ENCODE measurements at places on chromosomes 1 and 21.

GRCh38 chr1:160823296-160823695 lies 27.3 kb downstream of the LY9 start:
- DNase-seq, result no peak

- DNase-seq, result no peak
These were observed 143.5 kb downstream of the SLC30A10 start for GRCh38 chr1:219784660-219785381.

DNA sequence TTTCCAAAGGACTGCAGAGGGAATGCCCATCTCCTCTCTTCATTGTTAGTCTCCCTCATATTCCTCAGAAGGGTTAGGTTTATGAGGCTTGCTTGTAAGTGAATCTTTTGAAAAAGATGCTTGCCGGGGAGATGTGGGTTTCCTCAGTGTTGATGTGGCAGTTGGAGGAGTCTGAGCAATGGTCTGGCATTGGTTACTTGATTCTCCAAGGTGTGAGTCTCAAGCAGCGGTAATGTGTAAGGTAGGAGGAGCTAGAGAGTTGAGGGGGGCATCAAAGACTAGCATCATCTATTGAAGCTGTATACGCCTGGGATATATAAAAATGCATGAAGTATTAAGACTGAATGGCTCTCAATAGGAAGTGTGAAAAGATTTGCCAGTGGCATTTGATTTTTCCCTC lies 21.5 kb downstream of the KHDRBS1 start:
- DNase-seq, result no peak

DNA sequence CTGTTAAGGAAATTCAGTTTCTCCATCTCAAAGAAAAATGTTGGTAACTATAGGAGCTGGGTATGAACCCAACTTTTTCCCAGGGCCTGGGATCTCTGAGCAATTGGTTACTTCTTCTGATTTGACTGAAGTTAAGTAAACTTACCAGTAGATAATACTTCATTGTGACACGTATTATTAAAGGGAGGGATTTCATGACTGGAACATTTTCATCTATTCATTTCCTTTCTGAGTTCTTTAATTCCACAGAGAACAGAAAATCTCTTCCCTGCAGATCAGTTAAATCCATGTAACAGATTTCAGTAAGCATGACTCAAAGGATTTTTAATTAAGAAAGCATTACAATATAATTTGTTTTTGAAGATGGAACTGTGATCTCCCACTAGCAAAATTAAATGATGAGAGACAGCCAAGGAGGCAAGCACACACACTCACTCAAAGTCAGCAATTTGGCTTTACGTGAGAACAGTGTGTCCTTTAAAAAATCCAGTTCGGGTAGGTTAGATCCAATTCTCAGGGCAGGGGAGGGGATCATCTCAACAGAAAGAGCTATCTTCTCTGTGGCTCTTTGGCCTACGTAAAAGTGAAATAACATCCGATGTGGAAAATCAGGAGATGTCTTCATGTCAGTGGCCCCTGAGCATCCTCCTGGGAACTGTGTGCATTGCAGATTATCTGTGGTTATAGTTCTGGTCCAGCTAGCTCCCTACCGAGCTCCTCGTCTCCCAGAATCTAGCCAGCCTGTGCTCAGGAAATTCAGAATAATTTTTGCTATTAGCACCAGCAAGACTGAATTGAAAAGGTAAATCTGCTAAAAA lies 10.8 kb upstream of the MYOC start:
- DNase-seq, result no peak

GRCh38 chr1:70143048-70143659 lies 62.2 kb downstream of the LRRC40 start:
- DNase-seq, result no peak

GRCh38 chr21:43956670-43957035 lies 55.5 kb upstream of the TRAPPC10 start:
- no peak for DNase-seq

GRCh38 chr1:115419571-115419970 lies 81.5 kb upstream of the NGF start:
- no peak for DNase-seq

DNA sequence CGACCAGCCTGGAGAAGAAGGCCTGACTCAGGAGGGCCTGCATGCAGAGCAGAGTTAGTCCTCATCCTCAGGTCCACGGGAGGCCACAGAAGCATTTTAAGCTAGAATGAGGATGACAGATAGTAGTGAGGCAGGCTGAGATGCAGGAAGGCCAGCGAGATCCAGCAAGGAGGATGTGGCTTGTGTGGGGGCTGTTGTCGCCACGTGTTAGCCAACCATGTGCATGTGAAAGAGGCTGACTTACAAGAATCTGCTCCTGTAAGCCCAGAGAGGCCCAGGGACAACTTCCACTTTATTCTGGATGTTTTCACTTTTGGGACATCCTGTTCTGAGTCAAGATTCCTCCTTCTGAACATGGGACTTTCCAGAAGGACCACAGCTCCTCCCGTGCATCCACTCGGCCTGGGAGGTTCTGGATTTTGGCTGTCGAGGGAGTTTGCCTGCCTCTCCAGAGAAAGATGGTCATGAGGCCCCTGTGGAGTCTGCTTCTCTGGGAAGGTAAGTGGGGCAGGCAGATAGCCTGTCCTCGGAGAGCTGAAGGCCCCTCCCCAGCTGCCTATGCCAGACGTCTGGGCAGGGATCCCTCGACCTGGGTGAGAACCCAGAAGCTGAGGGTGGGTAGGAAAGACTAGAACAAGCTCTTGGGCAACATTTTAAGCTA lies at the start of gene SLAMF8:
TSS of gene SLAMF8 (plus strand) at position 433 of the 661 bp plus-strand sequence. CDS start at position 459, 26 bp downstream.
- peak; percentile 11 for DNase-seq

GRCh38 chr1:7984811-7985210 lies 23.3 kb downstream of the PARK7 start:
- DNase-seq, result no peak

GRCh38 chr1:21916447-21917238 lies 20.5 kb downstream of the HSPG2 start:
- DNase-seq, result no peak

- DNase-seq, result no peak
These were observed 4.6 kb downstream of the PEAR1 start for GRCh38 chr1:156898161-156898566.

- DNase-seq, result no peak
These were observed 81.9 kb upstream of the PRRC2C start for GRCh38 chr1:171403393-171403792.

DNA sequence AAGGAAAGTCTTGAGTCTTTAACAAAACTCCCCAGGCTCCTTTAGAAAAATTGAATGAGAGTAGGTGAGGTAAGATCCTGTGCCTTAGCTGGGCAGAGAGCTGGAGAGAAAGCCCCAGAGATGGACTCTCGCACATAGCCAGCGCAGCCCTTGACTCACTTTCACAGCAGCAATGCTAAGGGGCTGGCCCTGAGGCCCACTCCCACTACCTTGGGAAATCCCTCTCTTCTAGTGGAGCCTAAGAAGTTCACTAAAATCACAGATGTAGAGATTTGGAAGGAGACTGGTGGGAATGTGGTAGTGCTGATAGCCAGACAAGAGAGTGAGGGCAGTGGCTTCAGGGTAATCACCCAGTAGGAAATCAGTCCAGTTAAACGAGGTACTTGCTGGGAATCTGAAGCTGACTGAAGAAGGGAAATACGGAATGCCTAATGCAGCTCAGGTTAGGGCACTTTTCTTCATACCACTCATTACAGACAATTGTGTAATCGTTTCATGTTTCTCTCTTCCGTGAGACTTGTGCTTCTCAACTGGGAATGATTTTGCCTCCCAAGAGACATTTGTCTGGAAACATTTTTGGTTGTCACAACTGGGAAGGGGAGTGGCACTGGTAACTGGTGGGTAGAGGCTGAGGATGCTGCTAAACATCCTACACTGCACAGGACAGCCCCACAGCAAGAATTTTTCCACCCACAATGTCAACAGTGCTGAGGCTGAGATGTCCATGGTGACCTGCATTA lies 42.4 kb upstream of the LRRC8C start:
- DNase-seq, result no peak

DNA sequence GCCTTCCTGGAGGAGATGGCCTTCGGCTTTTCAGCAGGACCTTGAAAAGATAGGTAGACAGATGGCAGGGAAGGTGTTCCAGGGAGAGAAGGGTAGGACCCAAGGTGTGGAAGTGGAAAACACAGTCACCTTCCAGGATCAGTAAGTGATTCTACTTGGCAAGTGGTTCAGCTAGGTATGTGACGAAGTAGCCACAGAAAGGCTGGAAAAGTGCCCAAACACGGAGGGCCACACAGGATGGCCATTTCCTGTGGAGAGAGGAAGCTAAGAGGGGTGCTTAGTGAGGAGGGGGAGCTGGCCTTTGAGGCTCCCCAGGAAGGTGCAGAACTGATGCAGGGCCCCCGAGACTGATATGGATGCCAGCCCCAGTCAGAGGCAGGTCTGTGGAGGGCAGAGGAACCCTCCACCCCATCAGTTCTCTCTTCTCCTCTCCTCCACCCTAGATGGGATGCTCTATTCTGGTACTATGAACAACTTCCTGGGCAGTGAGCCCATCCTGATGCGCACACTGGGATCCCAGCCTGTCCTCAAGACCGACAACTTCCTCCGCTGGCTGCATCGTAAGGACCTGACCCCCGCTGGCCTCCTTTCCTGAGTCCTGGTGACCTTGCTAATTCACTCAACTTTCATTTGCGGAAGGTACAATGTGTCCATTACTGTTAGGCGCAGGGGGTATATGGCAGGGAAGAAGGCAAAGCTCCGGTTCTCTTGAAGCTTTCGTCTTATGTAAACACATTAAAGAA lies 6.8 kb downstream of the SEMA4A start:
- DNase-seq, result no peak

GRCh38 chr1:109094377-109094803 lies 3.8 kb downstream of the TMEM167B start:
- no peak for DNase-seq

All from stimulated activated CD8-positive, alpha-beta memory T cell treated with anti-CD3 and anti-CD28 coated beads, Interleukin-15, amount 100 ng/mL, for 1 hour (primary cell).